ENCODE measurements at places on chromosomes 5 and 9.

DNA sequence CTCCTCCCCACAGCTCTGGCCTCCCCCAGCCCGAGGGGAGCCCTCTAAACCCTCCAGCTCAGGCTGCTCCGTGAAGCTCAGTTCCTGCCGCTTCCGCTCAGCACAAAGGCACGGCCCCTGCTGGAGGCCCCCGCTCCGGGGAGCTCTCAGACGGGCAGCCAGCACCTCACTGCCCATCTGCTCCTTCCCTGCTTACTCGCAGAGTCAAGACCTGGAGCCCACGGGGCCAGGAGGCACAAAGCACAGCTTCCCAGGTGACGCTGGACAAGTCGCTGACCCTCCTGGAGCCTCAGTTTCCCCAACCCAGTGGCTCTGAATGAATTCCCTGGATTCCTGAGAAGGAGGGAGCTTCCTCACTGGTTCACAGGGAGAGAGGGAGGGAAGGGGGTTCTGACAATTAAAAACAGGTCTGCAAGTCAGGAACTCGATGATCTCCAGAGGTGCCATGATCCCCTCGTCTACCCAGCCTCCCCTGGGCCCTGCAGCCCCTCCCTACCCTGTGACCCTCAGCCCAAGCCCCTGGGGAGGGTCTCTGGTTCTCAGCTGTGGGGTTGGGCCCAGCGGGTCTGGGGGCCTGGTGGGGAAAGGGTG, 36.2 kb downstream of the VAV2 start:
- DNase-seq = no peak

GRCh38 chr9:105320568-105320967, 76.1 kb downstream of the SLC44A1 start:
- DNase-seq = no peak

DNA sequence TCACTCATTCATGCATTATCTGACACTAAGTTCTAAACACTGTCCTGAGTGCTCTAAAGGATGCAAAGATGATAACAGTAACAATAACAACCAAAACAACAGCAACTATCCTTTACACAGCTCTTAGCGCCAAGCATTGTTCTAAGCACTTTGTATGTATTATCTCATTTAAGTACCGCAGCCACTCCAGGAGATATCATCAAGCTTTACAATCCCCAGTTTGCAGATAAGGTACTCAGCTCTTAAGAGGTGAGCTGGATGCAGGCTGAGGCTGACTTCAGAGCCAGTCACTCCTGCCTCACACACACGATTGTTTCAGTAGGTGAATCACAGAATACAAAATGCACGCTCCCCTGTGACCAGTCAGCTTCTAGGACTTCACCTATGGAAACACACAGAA, 141.8 kb downstream of the PAX5 start:
- DNase-seq = no peak

GRCh38 chr5:180815293-180815917, 12.8 kb upstream of the MGAT1 start:
- no peak for DNase-seq

GRCh38 chr5:113367586-113367985, 67.2 kb downstream of the TSSK1B start:
- no peak for DNase-seq

DNA sequence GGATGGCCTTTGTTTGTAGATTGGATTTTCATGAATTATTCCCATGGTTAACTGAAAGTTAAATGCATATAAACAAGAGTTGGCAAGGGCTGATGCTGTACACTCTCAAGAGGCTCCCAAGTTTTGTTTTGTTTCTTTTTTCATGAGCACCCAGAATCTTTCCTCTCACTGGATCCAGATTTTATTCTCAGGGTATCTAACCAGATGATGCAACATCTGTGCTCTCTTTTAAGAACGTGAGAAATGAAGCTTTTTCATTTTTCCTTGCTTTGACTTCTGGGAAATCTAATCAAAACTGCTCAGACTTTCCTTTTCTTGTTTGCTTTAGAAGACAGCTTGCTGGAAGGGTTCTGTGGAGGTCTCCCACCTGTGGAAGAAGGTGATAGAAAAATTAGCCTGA, 142.7 kb upstream of the SLC12A2 start:
- DNase-seq = no peak

DNA sequence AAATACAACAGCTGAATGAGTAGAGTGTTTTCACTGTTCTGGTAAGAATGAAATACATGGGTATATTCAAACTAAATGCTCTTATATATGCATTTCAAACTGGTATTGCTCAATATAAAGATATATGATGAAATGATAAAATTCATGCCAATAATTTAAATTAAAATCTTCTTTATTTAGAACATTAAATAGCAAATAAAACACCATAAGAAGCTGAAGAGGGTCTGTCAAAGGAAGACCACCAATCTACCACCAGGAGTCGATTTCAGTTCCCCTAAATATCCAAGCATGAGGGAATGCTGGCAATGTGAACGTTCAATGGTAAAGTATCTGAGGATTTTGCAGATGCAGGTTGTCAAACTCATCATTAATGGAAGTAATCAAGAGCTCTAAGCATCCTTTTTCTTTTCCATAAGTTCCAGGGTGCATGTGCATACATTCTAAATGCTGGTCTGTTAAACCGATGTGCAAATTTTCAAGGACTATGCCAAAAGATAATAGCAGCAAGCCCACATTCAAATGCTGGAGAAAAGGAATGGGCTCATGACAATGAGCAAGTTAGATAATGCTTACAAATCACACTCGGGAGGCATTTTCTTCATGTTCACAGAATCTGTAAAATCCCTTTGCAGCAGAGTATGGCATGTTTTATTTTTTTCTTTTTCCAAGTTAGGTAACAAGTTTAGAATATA, 118.8 kb upstream of the MTAP start:
- DNase-seq = no peak

All from non-pigmented ciliary epithelial cell (primary cell).